ENCODE measurements at places on chromosomes 6 and 20.

DNA sequence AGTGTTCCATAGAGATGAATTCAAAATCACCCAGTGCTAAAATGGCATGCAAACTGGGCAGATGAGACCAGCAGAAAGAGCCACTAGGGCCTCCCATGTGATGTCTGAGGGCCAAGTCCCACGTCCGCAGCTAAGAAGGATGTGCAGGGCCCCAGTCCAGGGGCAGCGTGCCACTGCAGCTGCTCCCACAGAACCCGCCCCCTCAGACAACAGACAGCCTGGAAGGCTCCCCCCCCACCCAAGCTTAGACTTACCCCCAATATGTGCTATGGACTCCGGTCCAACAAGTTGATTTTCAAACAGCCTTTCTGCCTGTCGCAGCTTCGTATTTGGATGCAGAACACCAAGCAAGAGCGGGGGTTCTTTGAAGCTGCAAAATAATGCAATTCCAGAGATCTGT is 14.0 kb downstream of the APMAP start:
- DNase-seq = no peak

- no peak for DNase-seq
Observed at GRCh38 chr6:93779086-93779841, 359.9 kb upstream of the EPHA7 start.

- DNase-seq = no peak
Observed at GRCh38 chr6:90190752-90191395, 105.8 kb downstream of the BACH2 start.

GRCh38 chr6:6971369-6971768 is 136.4 kb upstream of the RREB1 start:
- DNase-seq = no peak

- peak; percentile 89 for DNase-seq
Observed at GRCh38 chr6:32868257-32868788, 14.3 kb downstream of the PSMB9 start.

DNA sequence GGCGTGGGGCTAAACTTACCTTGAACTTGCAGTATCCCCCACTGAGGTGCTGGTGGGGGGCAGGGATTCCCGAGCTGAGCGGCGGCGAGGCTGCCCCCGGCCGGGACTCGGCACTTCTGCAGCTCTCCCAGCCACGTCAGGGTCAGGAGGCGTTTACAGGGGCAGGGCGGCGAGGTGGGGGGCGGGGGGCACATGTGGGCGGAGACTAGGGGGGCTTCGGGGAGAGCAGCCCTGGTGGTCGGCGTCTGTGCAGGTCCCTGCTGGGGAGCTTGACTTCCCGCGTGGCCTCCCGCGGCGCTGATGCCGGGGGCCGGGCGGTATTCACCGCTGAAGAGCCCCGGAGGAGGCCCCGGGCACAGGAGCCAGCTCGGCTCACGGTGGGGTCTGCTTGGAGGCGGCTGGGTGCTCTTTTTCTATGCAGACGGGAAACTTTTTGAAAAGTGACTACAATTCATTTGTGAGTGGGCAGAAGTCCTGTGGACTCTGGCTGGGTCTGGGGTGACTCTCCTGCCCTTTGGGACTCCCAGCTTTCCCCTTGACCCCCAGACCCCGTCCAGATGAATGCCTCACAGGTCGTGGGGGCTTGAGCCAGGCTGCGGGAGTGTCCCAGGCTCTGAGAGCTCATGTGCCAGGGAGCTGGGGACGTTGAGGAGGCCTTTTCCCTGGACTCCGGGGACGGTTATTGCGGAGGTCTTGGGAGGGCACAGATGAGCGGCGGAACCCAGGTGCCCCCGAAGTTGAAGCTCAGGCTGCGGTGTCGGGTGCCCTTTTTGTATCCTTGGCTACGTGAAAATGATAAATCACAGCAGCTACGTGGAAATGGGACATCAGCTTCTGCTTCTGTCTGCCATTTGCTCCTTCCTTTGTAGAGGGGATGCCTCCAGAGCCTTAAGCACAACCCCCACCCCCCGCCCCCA is 75.9 kb upstream of the GATA5 start:
- no peak for DNase-seq

- DNase-seq = no peak
Observed at GRCh38 chr20:60403105-60403741, 445.0 kb downstream of the CDH26 start.

GRCh38 chr6:115067690-115068447 is 725.0 kb upstream of the HS3ST5 start:
- DNase-seq = no peak

GRCh38 chr20:37880726-37881591 is 22.0 kb upstream of the VSTM2L start:
- DNase-seq = no peak

DNA sequence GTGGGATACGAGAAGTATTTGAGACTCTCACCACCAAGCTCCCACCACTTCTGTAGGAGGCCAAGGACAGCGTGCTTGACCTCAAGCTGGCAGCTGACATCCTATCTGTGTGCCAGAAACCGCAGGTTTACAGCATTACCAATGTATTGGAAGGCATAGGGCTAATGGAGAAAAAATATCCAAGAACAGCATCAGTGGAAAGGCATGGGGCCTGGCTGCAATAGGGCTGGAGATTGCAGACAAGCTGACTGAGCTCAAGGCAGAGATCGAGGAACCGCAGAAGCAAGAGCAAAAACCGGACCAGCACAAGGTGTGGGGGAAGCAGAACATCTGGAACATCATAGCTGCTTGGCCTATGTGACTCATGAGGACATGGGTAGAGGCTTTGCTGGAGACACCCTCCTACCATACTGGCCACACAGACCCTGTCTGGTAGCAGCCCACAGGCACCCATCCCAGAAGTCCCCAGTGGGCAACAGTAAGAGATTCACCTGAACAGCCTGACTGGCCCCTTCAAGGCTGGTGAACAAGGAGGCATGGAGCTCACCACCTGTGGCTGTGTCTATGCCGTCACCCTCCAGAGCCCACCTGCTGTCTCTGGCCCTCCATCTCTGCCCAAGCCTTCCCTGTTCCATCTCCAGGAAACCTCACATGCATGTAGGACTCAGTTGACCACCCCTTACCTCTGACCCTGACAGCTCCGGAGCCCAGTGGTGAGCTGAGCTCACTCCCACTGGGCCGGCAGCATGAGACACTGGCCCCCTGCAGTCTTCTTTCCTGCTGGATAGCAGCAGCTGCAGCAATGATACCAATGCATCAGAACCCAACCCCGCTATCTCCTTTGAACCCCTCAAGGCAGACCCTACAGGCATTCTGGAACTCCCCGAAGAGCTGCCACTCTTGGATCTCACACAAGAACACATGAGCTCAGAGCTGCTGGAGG is 171.1 kb downstream of the KIF6 start:
- no peak for DNase-seq

GRCh38 chr6:75484535-75484934 is 9.1 kb downstream of the FILIP1 start:
- DNase-seq = no peak

GRCh38 chr6:68252632-68253031 is 382.4 kb upstream of the ADGRB3 start:
- DNase-seq = no peak

DNA sequence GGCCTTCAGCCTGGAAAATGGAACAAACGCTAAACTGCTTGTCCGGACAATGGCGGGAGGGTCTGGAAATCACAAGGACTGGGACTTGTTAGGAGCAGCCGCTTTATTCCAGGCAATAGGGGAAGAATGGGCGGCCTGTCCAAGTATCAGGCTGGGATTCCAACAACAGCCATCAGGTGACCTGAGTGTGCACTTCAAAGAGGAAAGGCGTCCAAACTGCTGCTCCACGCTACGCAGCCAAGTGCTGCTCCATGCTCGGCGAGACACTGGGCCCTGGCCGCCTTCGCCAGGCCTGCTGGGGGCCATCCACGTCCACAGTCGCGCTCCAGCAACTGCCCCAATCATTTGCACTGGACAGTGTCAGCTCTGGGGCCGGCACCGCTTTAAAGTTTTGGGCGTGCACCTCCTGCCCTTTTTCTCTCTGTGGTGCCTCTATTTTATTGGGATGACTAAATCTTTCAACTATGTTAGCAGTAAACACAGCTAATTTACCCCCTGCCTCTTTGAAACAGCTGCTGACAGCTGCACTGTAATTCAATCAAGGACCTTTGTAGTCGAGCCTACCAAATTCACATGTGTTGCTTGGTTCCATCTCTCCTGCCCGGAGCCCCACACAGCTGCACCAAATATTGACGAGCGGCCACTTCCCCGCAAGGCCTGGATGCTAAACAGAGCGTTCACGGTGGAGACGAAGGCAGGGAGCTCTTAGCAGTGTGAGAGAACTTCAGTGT is 98.3 kb downstream of the BMP7 start:
- DNase-seq = no peak

DNA sequence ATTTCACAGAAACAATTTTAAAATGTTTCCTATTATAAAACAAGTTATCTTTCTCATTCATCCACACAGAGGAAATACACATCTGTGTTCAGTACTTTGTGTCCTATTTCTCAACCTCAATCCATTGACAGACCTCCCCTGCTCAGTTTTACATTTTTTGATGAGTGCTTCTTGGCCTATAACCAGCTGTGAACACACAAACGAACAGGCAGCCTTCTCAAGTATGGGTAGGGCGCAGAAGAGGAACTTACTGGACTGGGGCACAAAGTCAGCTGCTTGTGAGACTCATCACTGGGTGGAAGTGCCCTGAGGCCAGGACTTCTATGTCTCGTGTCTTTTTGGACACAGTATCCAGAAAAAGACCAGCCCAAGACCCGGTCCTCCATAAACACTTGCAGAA is 2.8 kb downstream of the RPS6KA2 start:
- peak; percentile 28 for DNase-seq

DNA sequence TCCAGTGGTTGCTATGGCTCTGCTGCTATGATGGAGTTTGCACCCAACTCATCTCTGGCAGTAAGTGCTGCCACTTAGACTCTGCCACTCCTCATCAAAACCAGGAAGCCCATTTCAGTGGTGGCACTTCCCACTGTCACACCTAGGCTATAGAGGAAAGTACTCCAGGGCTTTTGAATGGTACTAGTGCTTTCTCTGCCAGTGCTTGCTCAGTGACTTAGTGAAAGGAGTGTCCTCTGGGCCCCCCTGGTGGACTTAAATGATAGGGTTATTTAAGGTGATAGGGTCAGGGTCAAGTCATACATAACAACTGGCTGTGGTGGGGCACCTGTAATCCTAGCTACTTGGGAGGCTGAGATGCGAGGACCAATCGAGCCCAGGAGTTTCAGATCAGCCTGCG is 22.8 kb downstream of the FITM2 start:
- DNase-seq = no peak

GRCh38 chr6:73131706-73132105 is 93.6 kb downstream of the KHDC1L start:
- DNase-seq = no peak

GRCh38 chr6:33744001-33744848 is 2.5 kb downstream of the IP6K3 start:
- peak; percentile 75 for DNase-seq

DNA sequence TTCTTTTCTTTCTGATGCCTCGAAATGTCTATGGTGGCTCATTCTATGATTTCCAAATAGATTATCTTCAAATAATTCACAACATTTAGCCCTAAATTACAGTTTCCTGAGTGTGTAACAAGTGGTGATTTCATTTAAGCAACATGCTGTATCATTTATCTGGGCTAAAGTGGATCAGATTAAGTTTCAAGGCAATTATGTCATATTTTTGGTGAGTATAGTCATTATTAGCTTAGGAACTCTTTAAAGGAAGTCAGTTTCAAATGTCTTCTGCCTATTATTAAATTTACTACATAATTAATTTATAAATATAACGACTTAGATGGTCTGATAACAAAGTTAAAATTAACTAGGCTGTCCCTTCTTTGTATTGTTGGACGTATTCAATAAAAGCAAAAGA is 847.9 kb upstream of the FLRT3 start:
- no peak for DNase-seq

DNA sequence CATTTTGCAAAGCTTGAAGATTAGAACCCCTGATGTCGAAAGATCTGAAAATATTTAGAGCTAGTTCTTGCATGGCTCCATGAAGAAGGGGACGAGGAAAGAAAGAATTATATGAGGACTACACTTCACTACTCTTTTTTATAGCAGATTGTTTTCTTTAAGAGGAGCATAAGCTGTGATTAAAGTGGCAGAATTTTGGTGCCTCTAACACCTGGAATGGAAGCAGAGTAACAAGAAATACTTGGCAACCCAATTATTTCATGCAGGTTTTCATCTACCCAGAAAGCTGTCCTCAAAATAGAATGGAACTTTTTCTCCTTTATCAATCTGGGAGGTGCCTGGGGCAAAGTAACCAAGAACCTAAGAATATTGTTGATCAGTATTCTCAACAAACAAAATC is 4.0 kb downstream of the METTL24 start:
- DNase-seq = no peak

GRCh38 chr20:49669601-49670189 is 44.0 kb downstream of the B4GALT5 start:
- DNase-seq = peak; percentile 58
